ENCODE measurements at places on chromosomes 2 and 18.
A peak's percentile ranks its signal among the peaks of the same experiment; 100 is the strongest.

DNA sequence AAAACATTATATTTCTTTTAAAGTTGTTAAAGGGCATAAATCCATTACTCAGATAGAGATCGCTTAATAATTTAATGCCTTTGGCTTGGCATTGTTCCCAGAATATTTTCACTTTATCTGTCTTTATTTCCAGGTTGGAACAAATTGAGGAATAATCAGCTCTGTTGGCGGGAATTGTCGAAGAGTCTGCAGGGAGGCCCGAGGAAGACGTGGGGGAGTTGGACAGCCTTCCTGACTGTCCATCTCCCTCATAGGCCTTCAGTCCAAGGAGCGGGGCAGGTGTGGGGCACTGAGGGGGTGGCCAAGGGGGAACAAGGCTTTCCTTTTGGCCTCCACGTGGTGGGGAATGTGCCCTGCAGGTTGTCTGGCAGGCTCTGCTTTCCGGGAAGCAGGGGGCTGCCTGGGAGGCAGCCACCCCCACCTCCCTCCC, 179.6 kb downstream of the ZBTB7C start:
- peaks cover 4% of the 10 kb centered on the region for H3K4me1 ChIP-seq
- H3K27ac ChIP-seq = no peak overlapping the region
- H3K27me3 ChIP-seq = peaks cover 6% of the 10 kb centered on the region

- peak overlapping the region; percentile 1 for H3K4me3 ChIP-seq
- peaks cover 5% of the 10 kb centered on the region for H3K27me3 ChIP-seq
- no peak overlapping the region for H3K27ac ChIP-seq
- H3K4me1 ChIP-seq = peaks cover 35% of the 10 kb centered on the region
Measured at GRCh38 chr18:57533006-57533867, 53.3 kb downstream of the FECH start.

GRCh38 chr2:37394263-37394662, 49.8 kb downstream of the QPCT start:
- H3K4me3 ChIP-seq = no peak overlapping the region
- no peaks in the 10 kb centered on the region for H3K4me1 ChIP-seq
- peaks cover 14% of the 10 kb centered on the region for H3K27me3 ChIP-seq
- no peaks in the 10 kb centered on the region for H3K36me3 ChIP-seq
- H3K27ac ChIP-seq = no peak overlapping the region

GRCh38 chr18:45662468-45662867, 47.2 kb downstream of the SLC14A2 start:
- DNase-seq = no peak
- no peaks in the 10 kb centered on the region for H3K36me3 ChIP-seq

- H3K27me3 ChIP-seq = peaks cover 15% of the 10 kb centered on the region
- no peaks in the 10 kb centered on the region for H3K4me1 ChIP-seq
- no peak overlapping the region for H3K27ac ChIP-seq
- no peak overlapping the region for H3K4me3 ChIP-seq
- DNase-seq = no peak
Measured at GRCh38 chr2:190036071-190036470, 26.5 kb downstream of the MSTN start.

GRCh38 chr2:125313806-125314205, 1288.7 kb downstream of the CNTNAP5 start:
- H3K4me3 ChIP-seq = no peak overlapping the region
- no peaks in the 10 kb centered on the region for H3K27me3 ChIP-seq
- no peaks in the 10 kb centered on the region for H3K4me1 ChIP-seq
- no peak for DNase-seq
- no peak overlapping the region for H3K27ac ChIP-seq
- no peaks in the 10 kb centered on the region for H3K36me3 ChIP-seq

GRCh38 chr2:45974762-45975408, 322.3 kb upstream of the EPAS1 start:
- H3K36me3 ChIP-seq = no peaks in the 10 kb centered on the region
- H3K27ac ChIP-seq = no peak overlapping the region
- no peaks in the 10 kb centered on the region for H3K4me1 ChIP-seq
- DNase-seq = no peak
- no peaks in the 10 kb centered on the region for H3K27me3 ChIP-seq
- no peak overlapping the region for H3K4me3 ChIP-seq

DNA sequence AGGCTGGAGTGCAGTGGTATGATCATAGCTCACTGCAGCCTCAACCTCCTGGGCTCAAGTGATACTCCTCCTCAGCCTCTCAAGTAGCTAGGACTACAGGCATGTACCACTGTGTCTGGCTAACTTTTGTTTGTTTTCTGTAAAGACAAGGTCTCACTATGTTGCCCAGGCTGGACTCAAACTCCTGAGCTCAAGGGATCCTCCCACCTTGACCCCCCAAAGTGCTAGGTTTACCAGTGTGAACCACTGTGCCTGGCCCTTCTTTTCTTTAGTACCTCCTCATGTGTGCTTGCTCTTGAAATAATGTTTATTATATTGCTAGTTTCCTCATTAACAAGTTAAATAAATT, 19.0 kb upstream of the COBLL1 start:
- no peak for DNase-seq
- no peak overlapping the region for H3K4me3 ChIP-seq
- H3K27ac ChIP-seq = no peak overlapping the region
- H3K4me1 ChIP-seq = no peaks in the 10 kb centered on the region
- H3K36me3 ChIP-seq = no peaks in the 10 kb centered on the region

DNA sequence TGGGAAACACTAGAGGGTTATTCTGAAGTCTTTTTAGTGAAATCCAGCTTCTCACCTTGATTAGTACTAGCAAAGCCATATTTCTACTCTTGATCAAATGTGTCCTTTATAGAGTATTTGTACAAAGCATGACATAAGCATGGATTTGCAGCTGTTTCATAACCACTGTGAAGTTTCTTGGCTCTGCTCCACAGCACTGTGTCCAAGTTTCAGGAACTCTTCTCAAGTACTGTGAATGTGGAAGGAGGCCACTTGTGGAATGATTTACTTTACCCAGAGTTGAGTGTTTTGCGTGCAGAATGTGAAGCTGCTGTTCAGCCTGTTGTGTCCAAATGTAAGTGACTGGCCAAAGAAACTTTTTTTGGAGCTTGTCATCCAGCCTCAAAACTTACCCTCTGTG, 16.2 kb upstream of the MAPRE2 start:
- no peak overlapping the region for H3K4me3 ChIP-seq
- no peak overlapping the region for H3K27ac ChIP-seq
- H3K27me3 ChIP-seq = no peaks in the 10 kb centered on the region
- peaks cover 14% of the 10 kb centered on the region for H3K4me1 ChIP-seq
- H3K36me3 ChIP-seq = no peaks in the 10 kb centered on the region
